AG04449 (cell line): ENCODE measurements at places on chromosomes 13 and 19.

DNA sequence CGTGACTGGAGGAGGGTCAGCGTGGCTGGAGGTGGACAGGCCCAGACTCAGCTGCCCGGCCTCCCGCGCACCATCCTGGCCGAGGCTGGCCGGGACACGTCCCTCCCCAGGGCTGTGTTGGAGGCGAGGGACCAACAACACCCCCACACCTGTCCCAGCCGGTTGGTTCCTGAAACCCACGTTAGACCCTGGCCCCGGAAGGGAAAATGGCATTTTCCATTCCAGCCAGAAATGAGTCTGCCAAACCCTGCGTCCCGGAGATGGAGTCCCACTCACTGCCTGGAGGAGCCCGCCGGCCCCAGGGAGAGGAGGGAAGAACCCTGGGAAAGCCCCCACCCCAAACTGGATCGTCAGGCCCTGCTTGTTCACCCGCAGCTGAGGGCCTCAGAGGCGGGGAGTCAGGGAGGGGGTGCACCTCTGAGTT is 4.8 kb upstream of the WDR18 start:
- DNase-seq: no peak

DNA sequence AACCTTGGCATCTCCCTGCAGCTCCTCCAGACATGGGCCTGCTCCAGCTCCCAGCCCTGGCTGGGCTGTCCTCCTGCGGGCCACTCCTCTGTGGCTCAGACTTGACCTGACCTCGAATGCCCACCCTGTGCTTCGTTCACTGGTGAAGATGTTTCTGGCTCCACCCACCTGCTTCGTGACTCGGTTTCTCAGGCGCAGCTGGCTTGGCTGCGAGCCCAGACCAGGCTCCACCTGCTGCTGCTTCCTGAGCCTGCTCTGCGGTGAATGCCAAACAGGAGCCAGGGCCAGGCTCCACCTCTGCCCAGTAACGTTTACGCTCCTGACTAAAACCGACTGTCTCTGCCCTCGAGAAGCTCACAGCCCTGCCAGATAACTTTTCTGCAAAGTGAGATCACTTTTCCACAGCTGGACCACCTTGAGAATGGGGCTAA is 8.9 kb upstream of the RSPH6A start:
- DNase-seq: no peak

GRCh38 chr13:80337288-80338081 is 3.4 kb downstream of the SPRY2 start:
- no peak for DNase-seq

DNA sequence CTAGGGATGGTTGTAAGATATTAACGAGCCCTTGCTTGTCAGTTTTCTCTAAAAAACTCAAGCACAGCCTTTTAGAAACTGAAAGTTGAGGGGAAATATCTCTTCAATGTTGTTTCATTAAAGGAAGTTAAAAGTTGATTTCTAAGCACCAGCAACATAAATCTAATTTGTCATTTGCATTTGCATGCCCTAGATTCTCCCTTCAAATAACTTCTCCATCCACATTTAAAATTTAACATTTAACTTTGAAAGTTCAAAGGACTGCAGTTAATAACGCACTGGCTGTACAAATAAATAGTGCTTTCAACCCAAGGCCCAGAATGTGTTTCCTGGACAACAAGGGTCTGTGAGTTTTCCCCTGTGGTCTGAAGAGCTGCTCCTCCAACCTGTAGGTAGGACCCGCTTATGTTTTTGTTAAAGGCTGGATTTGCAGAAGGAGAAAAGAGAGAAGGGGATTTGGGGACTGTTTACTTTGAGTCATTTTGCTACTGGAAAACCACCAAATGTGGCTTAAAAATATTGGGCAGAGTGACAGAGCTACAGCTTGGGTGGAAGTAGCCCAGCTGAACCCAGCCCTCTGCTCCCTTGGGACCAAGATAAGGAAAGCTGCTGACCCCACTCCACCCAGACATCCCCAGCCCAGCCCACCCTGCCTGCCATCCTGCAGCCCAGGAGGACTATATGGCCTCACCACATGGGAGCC is 39.8 kb downstream of the TNFRSF19 start:
- no peak for DNase-seq

- no peak for DNase-seq
These were observed 96.2 kb upstream of the RNF113B start for GRCh38 chr13:98273067-98273823.

DNA sequence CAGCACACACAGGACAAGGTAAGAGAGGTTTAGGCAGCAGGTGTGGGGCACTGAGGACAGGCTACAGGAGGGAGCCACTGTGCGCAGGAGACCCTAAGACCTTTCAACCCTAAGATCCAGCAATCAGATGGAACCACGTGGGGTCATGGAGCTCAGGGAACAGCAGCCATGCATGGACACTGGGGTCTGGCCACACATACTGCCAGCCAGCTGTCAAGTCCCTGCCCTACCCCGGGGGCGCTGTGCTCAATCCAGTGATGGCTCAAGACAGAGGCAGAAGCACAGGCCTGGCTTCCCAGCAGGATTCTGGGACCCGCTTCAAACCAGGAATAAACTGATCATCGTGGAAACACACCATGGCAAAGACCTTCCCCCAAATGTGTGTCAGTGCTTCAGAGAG is 25.5 kb upstream of the EPHX3 start:
- DNase-seq: no peak

- no peak for DNase-seq
These were observed at the start of gene RNF126 for GRCh38 chr19:662962-663681. TSS of gene RNF126 (minus strand) at chr19:663214. CDS start at chr19:663121, 93 bp downstream.

- DNase-seq: no peak
These were observed 95.5 kb downstream of the ANKRD10 start for GRCh38 chr13:110819203-110820014.

DNA sequence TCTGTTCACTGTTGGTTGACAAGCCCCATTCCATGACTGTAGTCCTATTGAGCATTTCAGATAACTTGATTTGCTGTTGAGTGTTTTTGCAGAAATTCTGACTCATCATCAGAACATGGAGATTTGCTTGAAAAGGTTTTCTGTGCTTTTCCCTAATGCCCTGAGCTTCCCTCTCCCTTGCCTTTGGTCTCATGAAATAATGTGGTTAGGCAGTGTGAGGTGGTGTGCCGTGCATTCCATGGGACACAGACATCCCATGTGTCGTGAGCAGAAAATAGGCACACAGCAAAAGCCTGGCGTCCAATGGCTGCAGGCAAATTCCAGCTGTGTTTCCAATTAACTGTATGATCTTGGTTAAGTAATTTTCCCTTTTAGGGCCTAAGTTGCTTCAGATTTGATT is 197.4 kb downstream of the DLEU7 start:
- no peak for DNase-seq

- DNase-seq: no peak
These were observed 6.3 kb downstream of the BICRA start for GRCh38 chr19:47615230-47615629.
